ENCODE measurements at places on chromosomes 12 and 14. TPM values are rescaled to one million over a fixed set of nuclear protein-coding genes. Genes with fewer than 3 reads are reported as not detected.

Gene ASIC1
- 2.1 TPM for total RNA-seq

Gene KDM5A
- total RNA-seq, result 42.6 TPM

Gene C1QL4
- total RNA-seq, result not detected

Gene IQSEC3
- total RNA-seq, result 0.28 TPM

Gene DDIT3
- total RNA-seq, result 34.8 TPM

Gene PRH2
- not detected for total RNA-seq

Gene ZBTB39
- 2.6 TPM for total RNA-seq

Gene AKAP3
- 0.32 TPM for total RNA-seq

Gene ALDH1L2
- total RNA-seq, result 6.0 TPM
